ENCODE measurements at places on chromosomes 11 and 22. TPM values are rescaled to one million over a fixed set of nuclear protein-coding genes. Genes with fewer than 3 reads are reported as not detected.
A peak's percentile ranks its signal among the peaks of the same experiment; 100 is the strongest.

DNA sequence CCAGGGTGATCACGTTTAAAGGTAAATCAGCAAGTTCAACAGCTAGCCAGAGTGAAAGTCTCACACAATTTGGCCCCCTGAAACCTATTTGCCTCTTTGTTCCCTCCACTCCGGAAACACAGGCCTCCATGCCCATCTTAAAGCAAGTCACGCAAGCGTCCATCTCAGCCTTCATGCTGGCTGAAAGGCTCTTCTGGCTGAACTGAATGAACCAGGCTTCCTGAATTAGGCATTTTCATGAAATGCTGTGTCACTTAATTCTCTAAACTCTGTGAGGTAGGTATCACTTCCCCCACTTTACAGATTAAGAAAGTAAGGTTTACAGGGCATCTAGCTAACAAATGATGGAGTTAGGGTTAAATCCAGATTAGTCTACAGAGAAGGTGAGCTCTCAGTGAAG lies 1.4 kb downstream of the SLC25A17 start:
- no peaks in the 10 kb centered on the region for H3K27me3 ChIP-seq
- no peaks in the 10 kb centered on the region for H3K4me1 ChIP-seq
- peaks cover 16% of the 10 kb centered on the region for H3K36me3 ChIP-seq

GRCh38 chr11:31779374-31779791 lies 31.7 kb downstream of the PAX6 start:
- H3K4me1 ChIP-seq: no peaks in the 10 kb centered on the region
- no peak for DNase-seq
- no peak overlapping the region for H3K27ac ChIP-seq
- H3K27me3 ChIP-seq: no peaks in the 10 kb centered on the region
- H3K4me3 ChIP-seq: no peak overlapping the region

- H3K27ac ChIP-seq: no peak overlapping the region
- H3K27me3 ChIP-seq: no peaks in the 10 kb centered on the region
- no peak overlapping the region for H3K4me3 ChIP-seq
- H3K36me3 ChIP-seq: no peaks in the 10 kb centered on the region
- peak; percentile 89 for DNase-seq
Measured at GRCh38 chr22:35352214-35353111, 28.4 kb upstream of the HMOX1 start.

SYT13 gene
- total RNA-seq: 2.8 TPM

MS4A1 gene
- not detected for total RNA-seq

RPS19BP1 gene
- total RNA-seq: 65.5 TPM

DNA sequence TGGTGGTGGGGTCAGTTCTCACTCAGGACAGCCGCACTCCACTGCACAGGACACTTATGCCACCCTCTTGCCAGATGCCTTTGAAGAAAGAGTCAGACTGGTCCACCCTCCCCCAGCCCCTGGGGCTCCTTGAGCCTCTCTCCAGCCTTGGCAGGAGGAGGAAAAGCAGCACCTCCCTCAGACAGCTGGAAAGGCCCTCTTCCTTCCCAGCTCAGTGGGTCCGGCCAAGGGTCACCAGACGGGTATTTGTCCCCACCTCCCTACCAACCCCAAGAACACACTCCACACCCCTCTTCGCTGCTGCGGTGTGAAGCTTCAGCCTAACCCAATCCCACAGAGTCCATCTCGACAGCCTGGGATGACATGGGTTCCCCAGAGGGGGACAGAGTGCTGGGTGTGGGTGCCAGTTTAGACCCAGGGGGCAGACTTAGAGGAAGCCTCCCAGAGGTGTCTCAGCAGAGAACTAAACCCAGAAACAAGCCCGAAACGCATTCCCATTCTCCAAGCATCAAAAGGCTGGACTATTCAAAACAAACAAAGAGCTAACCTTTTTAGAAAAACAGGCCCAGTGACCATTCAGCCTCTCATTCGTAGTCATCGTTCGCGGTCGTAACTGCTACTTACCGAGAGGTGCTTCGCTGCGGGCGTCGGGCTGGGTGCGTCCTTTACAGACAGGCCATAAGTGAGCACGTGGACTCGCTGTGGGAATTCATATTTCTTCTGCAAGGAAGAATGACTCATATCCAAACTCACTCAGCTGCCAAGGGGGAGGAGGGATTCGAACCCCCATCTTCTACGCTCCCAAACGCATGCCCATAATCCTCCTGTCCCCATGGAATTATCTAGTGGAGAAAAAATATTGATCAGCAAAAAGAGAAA lies 57.5 kb upstream of the ANO1 start:
- H3K27me3 ChIP-seq: no peaks in the 10 kb centered on the region
- no peaks in the 10 kb centered on the region for H3K36me3 ChIP-seq
- no peaks in the 10 kb centered on the region for H3K4me1 ChIP-seq
- H3K4me3 ChIP-seq: no peak overlapping the region

DNA sequence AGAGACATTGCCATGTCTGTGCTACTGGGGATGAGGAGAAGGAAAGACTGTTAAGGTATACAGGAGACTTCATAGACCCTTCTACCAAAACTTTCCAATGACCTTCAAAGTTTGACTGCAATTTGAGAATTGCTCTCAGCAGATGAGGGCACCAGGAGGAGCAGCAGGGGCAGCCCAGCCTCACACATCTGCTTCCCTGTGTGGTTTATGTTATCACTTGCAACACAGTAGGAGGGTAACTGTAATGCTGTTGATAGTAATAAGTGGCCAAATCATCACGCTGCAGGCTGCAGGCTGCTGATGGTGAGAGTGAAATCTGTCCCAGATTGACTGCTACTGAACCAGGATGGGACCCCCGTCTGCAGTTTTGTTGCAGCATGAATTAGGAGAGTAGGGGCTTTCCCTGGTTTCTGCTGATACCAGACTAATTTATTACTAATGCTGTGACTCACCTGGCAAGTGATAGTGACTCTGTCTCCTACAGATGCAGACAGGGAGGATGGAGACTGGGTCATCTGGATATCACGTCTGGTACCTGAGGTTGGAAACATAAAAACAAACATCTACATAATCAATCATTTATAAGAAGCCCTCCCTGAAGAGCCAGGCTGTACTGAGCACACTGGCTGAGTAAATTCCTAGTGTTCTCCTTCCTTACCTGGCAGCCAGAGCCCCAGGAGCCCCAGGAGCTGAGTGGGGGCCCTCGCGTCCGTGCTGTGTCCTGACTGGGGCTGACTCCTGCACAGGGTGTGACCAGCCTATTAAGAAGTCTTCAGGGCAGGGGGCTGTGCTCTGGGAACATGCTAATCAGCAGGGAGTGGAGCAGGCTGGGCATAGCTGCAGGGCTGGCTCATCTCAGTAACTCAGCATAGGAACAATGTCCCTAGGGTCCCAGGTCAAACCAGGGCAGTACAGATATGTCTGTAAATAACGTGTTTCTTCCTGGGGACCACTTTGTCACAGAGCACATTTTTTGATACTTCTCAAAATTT lies 74.4 kb downstream of the GAB4 start:
- no peaks in the 10 kb centered on the region for H3K36me3 ChIP-seq
- no peak for DNase-seq
- no peak overlapping the region for H3K27ac ChIP-seq
- no peak overlapping the region for H3K4me3 ChIP-seq
- no peaks in the 10 kb centered on the region for H3K4me1 ChIP-seq

ADM2 gene
- 4.0 TPM for total RNA-seq

TRIM48 gene
- not detected for total RNA-seq

DNA sequence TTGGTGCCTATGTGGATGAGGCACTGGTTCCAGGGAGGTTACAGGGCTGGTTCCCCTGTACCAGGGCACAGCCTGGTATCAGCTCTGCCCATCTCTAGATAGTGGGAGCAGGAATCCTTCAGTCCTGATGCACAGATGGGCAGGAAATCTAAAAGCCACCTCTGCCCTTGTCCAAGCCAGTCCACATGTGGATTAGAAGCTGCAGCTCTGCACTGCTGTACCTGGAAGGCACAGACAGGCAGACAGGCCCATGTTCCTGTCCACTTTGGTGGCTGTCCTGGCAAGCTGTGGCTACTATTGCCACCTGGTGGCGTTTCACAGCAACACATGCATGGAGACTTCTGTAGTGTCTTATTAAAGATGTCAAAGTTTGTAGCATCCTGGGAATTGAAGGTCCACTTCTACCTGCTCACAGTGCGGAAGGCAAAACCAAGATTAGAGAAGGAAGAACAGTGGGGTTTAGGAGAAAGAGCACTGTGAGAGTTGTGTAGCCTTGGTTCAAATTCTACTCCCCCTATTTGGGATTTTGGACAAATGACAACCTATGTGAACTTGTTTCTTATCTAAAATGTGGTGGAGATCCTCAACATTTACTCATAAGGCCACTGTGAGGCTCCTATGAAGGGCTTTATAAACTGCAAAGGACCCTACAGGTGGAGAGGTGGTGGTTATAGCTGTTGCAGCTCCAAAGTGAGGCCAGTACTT lies 30.1 kb downstream of the NAV2 start:
- peak; percentile 95 for DNase-seq
- H3K27me3 ChIP-seq: no peaks in the 10 kb centered on the region
- H3K27ac ChIP-seq: no peak overlapping the region
- H3K4me3 ChIP-seq: no peak overlapping the region
- H3K36me3 ChIP-seq: no peaks in the 10 kb centered on the region
- peaks cover 12% of the 10 kb centered on the region for H3K4me1 ChIP-seq

DNA sequence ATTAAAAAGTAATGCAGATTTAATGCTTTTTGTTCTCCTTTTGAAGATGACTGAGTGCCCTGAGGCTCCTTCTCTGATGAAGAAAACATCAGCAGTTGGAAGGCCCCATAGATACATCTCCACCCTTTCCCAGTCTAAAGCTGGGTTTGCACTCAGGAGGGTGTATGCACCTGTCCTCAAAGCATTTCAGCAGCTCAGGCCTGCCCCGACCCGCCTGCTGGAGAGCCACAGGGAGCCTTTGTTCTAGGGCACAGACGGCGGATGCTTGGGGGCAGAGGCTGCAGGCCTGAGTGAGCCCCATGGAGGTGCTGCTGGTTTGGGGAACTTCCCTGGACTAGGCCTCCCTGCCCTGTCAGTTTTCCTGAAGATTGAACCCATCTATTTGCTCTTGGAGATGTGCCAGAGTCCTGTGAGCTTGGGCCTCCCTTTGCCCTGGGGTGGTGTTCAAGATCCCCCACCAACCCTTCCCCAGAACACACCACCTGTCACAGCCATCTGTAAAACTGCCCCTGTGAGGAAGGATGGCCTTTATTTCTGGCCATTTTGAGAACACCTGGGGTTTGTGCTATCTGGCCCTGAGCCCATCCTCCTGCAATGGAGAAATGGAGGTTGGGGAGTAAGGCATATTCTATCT lies 160.0 kb downstream of the NAV2 start:
- H3K27me3 ChIP-seq: no peaks in the 10 kb centered on the region
- no peaks in the 10 kb centered on the region for H3K36me3 ChIP-seq
- peak; percentile 73 for DNase-seq
- no peak overlapping the region for H3K4me3 ChIP-seq
- peaks cover 22% of the 10 kb centered on the region for H3K4me1 ChIP-seq

DNA sequence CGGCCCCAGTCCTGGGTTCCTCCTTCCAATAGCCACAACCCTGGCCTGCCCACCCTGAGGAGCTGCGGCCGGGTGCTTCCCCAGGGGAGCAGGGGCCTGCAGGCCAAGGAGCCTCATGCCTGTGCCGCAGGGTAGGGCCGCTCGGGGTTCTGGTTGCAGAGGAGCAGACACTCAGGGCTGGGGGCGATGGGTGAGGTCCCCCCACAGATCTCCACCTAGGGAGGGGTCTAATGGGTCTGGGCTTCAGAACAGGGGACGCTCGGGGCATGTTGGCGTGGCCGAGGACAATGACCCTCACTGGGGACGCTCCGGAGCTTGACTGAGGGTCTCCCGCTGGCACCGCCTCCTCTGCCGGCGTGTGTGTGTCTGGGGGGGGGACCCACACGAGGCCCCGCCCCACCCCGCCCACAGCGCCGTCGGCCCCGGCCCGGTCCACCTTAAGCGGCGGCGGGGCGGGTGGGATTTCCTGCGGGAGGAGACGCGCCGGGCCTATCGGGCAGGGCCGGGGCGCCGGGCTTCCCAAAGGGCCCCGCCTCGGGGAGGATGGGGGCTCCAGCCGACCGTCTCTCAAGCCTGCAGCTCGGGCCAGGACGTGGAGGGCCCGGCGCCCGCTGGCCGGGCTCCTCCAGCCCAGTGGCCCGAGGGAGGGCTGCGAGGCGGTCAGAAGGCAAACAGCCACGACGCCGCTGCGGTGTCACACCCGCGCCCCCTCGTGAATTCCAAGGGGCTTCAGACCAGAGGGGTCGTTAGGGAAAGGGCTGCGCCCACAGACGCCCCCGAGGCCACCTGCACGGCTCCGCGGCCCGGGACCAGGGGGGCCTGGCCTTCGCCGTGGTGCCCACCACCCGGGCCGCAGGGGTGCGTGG lies 640 bp upstream of the ZDHHC8 start:
- H3K27me3 ChIP-seq: no peaks in the 10 kb centered on the region
- H3K4me1 ChIP-seq: no peaks in the 10 kb centered on the region
- peak overlapping the region; percentile 73 for H3K27ac ChIP-seq
- H3K36me3 ChIP-seq: peaks cover 27% of the 10 kb centered on the region
- H3K4me3 ChIP-seq: peak overlapping the region; percentile 70
- DNase-seq: peak; percentile 86

- H3K4me1 ChIP-seq: no peaks in the 10 kb centered on the region
- H3K27me3 ChIP-seq: no peaks in the 10 kb centered on the region
- no peak overlapping the region for H3K4me3 ChIP-seq
- no peak for DNase-seq
Measured at GRCh38 chr11:9977554-9977953, 313.7 kb downstream of the SWAP70 start.

GRCh38 chr11:126072801-126073594 lies 10.3 kb upstream of the CDON start:
- H3K4me1 ChIP-seq: no peaks in the 10 kb centered on the region
- H3K27me3 ChIP-seq: peaks cover 96% of the 10 kb centered on the region
- DNase-seq: no peak
- H3K4me3 ChIP-seq: no peak overlapping the region
- H3K36me3 ChIP-seq: no peaks in the 10 kb centered on the region

OR5M10 gene
- total RNA-seq: not detected

OR52E8 gene
- not detected for total RNA-seq

FAM227A gene
- 13.1 TPM for total RNA-seq

- no peak for DNase-seq
- peaks cover 27% of the 10 kb centered on the region for H3K36me3 ChIP-seq
- no peak overlapping the region for H3K4me3 ChIP-seq
- H3K27me3 ChIP-seq: no peaks in the 10 kb centered on the region
- H3K27ac ChIP-seq: no peak overlapping the region
Measured at GRCh38 chr11:69094111-69094914, 45.6 kb downstream of the TPCN2 start.

DNA sequence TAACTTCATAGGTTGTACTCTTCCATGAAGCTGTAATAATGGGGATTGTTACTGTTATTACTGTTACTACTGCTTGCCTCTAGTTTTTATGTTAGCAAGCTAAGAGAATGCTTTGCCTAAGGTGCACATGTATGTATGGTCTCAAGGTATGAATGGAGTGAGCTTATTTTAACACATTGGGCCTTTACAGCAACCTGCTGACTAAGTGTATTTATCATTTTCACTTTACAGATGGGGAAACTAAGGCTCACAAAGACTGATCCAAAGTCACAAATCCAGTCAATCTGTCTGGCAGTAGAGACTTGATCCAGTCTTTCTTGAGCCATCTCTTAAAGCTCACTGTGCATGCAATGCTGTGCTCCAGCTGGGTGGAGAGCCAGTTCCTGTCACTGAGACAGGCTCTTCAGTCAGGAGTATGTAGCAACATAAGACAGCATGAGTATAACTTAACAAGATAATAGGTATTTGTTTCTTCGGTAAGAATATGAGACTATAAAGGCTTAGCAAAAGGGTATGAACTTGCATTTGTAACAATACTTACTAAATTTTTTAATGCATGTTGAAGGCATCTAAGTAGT lies 66.5 kb downstream of the PPP2R1B start:
- H3K27me3 ChIP-seq: no peaks in the 10 kb centered on the region
- H3K4me3 ChIP-seq: no peak overlapping the region
- no peaks in the 10 kb centered on the region for H3K4me1 ChIP-seq
- peaks cover 7% of the 10 kb centered on the region for H3K36me3 ChIP-seq
